ENCODE measurements at places on chromosomes 2 and 18.

DNA sequence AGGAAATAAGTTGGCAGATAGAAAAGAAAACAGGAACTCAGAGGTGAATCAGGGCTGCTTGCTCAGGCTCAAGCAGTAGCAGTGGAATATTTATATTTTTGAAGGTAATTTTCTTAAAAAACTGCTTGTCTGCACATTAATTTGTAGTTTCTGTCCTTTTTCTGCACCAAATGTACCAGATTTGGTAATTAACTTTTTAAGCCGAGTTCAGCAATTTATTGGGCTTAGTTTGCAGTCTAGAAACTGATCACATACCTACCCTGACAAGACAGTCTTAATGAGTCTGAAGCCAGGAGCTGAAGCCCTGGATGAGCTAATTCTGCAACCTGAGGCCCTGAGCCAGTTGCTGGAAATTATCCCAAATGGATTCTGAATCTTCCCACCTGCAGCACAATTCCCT, 647.0 kb downstream of the TDRD15 start:
- DNase-seq, result no peak

- DNase-seq, result no peak
These were observed 15.6 kb downstream of the ILKAP start for GRCh38 chr2:238187618-238188548.

DNA sequence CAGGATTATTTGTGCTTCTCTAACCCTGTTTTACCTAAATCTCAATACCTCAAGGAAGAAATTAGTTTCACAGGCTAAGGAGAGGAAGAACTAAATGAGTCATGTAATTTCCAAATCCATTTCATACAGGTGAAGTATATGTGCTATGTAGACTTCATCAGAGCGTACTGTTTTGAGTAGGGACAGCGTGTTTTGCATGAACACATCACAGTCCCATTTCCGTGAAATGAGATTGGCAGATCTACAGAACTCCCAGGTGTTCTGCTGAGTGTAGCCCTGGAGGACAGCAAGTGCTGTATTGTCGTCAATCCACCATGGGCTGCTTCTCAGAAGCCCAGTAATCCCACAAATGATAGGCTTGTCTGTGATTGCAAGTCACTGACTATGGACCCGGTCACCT, 97.7 kb downstream of the XRCC5 start:
- DNase-seq, result no peak

DNA sequence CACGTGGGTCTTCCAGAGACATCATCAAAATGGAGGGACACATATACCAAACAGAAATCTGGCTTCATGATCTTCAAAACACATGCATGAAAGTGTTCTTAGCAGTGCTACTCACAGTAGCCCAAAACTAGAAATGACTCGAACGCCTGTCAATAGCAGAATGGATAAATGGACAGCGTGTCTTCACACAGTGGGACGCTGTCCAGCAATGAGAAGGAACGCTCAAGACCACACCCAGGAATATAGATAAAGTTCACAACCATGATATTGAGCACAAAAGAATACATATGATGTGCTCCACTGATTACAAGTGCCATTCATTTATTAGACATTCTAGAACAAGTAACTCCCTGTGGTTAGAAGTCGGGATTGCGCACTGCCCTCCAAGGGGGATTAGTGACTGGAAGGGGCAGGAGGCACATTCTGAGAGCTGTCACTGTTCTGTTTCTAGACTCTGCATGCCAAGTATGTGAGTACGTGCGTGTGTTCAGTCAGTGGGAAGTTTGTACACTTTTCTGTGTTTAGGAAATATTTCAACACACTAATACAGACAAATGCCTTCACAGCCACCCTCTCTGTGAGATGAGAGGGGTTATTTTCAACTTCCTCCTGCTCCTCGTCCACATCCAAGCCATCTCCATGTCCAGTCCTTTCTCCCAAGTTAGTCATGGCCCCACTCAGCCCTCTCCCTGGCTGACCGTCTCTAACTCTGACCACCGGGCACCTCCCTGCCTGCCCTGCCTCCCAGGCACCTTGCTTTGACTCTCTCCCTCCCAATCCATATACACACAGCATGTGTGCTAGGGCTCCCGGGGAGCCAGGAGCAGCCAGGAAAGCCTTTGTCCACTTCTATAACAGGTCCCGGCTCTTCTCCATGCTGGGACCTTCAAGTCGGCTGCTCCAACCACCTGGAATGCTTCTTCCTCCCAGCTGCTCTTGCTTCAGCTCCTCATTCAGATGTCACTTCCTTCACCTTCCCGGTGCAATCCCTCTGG, 26.9 kb upstream of the TNS1 start:
- no peak for DNase-seq

- no peak for DNase-seq
These were observed 48.7 kb downstream of the ACYP2 start for GRCh38 chr2:54164106-54164505.

DNA sequence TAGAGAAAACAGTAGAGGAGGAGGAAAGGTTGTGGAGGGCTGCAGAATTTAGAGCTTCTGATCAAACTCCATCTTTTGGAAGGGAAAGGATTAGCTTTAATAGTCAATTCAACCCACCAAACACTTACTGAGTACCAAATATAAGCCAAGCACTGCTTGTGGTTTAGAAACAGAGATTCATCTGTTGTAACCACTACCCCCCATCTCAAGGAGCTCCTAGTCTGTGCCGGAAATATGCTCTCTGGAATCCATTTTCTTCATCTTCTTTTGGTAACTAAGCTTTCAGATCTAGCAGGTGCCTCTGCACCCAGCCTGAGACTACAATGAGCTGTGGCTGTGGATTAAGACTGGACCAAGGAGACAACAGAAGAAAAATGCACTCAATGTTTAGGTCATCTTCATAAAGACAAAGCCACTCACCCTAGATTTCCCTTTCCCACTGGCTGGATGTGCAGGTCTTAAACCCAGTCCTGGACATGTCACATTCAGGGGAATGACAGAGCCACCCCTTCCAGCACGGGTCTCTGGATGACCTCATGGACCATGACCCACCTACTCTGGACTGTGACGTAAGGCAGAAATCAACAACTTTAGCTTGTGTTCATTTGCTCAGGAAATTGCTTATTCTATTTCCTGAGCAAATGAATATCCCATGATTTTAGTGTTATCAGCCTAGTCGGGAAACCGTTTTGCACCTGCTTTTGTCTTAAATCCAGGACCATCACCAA, 52.9 kb downstream of the EPB41L3 start:
- no peak for DNase-seq

- no peak for DNase-seq
These were observed 6.6 kb downstream of the VWA3B start for GRCh38 chr2:98093611-98094010.

DNA sequence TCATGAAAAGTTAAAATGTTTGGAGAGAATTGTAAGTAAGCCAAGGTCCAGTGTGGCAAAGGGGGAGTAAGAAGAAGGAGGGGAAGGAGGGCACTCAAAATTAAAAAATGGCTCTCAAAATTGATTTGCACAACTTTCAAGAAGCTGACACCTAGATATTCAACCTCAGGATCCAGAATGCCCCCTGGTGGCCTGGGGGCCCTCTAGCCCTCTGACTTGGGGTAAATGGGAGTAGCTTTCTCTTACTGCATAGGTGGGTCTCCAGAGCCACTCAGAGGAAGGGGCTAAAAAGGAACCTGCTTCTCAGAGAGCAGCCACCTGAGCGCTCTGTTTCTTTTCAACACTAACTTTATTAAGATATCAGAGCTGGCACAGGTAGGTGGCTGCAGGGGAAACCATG, 968.5 kb downstream of the BCL11A start:
- no peak for DNase-seq

GRCh38 chr2:168090366-168091135, 156.8 kb downstream of the STK39 start:
- no peak for DNase-seq

- DNase-seq, result no peak
These were observed 69.9 kb upstream of the ST3GAL5 start for GRCh38 chr2:85958731-85959130.

DNA sequence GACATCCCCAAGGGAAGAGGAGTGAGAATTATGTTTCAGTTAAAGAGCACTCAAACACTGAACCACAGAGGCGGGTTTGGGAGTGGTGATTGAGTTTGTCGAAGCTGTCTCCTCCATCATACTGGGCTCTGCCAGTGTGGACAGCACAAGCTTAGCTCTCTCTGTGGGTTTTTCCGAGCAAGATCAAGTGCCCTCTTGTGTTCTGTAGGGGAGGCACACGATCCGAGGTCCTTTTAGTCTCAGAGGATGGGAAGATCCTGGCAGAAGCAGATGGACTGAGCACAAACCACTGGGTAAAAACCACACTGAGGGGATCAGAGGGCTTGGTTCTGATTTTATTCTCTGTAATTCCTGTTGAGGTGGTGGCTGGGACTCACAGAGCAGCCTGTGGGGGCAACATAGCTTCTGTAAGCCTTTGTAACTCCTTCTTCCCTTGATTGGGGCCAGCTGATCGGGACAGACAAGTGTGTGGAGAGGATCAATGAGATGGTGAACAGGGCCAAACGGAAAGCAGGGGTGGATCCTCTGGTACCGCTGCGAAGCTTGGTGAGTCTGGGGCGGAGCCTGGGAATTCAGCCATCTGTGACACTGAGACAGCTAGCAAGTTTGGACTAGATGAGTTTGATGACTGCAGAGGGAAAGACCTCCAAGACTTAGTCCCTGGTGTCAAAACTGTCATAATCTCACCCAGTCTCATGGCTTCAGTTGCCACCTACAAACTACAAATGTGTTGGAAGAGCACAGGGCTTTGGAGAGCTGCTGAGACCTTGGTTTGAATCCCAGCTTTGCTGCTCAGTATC, 2.0 kb downstream of the NAGK start:
- no peak for DNase-seq

DNA sequence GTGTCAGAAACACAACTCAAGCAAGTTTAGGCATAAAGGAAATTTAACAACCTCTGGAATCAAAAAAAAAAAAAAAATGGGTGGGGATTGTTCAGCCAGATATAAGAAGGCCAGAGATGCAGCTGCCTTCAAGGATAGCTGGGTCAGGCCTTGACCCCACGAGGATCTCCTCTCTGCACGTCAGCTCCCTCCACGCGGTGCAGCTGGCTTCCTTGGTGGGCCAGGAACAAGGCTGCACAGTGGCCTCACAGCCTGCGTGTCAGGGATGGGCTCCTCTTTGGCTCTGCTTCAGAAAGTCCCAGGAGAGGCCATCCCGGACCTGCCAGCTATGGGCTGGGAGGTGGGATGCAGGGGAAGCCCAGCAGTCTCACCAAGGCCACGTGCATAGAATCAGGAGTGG, 55.5 kb downstream of the TIMM21 start:
- DNase-seq, result no peak

- DNase-seq, result no peak
These were observed 900.2 kb upstream of the ACVR2A start for GRCh38 chr2:146944601-146945000.

All from activated naive CD8-positive, alpha-beta T cell treated with anti-CD3 and anti-CD28 coated beads, Interleukin-2, amount 50 U/mL, for 16 hours (primary cell).